ENCODE measurements at places on chromosomes 3 and 15.

GRCh38 chr3:183533412-183534132 lies 21.9 kb downstream of the KLHL6 start:
- peak; percentile 84 for ATAC-seq

GRCh38 chr15:57867970-57868798 lies 161.7 kb downstream of the POLR2M start:
- ATAC-seq = no peak

- no peak for ATAC-seq
Measured at GRCh38 chr3:111548756-111549155, 6.8 kb downstream of the CD96 start.

DNA sequence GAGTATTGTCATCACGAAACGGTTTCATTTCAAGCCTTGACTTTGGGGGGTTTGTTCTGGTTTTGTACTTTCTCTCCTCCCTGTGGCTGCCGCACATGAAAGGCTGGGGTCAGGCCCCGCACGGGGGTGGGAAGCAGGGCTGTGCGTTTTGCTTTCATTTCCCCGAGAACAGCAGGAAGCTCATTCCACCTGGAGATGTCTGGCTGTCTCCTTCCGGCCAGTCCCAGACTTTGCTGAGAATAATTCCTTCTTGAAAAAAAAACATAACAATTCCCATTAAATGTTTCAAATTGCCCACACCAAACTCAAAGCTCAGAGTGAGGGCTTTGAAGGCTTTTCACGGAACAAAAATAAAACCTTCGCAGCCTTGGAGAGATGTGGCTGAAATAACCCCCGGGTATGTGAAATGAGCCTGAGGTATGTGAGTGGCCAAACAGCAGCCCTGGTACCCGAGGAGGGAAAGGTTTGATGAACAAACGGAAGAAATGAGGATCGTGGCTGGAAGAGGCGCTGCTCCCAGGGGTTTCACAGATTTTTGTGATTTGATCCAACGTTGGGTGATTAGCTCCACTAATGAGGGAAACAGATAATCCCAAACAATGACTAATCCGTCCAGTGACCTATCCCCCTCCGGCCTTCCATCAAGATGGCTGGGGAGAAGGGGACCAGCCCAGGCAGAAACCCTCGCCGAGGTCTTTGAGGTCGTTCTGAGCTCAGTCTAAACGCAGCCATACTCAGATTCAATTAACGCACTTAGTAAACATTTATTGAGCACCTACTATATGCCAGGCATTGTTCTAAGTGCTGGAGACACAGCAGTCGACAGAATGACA lies 126.9 kb upstream of the MEF2A start:
- ATAC-seq = no peak

DNA sequence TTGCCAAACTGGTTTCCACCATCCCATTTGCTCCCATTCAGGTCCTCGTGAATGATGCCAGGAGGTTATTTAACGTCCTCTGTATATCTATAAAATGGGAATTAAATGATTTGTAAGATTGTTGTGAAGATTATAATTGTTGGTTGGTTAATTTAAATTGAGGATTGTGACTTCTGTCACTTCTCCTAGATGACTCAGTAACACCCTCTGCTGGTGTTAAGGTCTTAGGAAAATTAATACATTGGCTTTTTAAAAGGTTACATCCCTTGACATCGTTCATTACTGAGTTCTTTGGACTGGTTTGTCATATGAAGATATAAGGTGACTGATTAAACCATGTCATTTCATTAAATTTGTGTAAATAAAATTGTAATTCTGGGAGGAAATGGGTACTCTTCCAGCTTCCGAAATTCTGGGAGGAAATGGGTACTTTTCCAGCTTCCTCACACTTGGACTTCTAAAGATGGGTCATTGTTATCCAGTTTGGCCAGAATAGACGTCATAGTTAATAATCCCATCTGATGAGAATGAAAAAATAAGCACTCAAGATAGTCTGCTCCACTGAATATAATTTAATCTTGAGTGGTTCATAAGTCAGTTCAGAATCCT lies 33.3 kb upstream of the PAQR5 start:
- no peak for ATAC-seq

DNA sequence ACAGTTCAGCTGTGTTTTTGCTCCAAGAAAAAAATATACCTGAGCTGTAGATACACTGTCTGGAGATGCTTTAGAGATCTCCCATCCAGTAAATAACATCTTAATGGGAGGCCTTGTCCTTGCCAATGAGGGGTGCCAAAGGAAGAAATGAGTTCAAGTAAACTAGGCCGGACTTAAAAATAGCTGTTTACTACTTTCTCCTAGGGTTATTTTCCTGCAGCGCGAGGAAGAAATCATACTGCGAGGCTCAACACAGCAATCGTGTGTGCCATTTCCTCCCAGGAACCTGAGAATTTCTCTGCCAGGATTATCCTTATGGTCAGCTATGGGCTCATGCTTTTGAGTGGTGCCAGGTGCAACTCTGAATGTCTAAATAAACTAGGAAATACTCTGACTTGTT lies 71.9 kb downstream of the CMTM8 start:
- no peak for ATAC-seq

GRCh38 chr15:60408463-60408981 lies 10.7 kb upstream of the ANXA2 start:
- peak; percentile 81 for ATAC-seq

GRCh38 chr3:25080461-25080860 lies 347.6 kb upstream of the RARB start:
- no peak for ATAC-seq

DNA sequence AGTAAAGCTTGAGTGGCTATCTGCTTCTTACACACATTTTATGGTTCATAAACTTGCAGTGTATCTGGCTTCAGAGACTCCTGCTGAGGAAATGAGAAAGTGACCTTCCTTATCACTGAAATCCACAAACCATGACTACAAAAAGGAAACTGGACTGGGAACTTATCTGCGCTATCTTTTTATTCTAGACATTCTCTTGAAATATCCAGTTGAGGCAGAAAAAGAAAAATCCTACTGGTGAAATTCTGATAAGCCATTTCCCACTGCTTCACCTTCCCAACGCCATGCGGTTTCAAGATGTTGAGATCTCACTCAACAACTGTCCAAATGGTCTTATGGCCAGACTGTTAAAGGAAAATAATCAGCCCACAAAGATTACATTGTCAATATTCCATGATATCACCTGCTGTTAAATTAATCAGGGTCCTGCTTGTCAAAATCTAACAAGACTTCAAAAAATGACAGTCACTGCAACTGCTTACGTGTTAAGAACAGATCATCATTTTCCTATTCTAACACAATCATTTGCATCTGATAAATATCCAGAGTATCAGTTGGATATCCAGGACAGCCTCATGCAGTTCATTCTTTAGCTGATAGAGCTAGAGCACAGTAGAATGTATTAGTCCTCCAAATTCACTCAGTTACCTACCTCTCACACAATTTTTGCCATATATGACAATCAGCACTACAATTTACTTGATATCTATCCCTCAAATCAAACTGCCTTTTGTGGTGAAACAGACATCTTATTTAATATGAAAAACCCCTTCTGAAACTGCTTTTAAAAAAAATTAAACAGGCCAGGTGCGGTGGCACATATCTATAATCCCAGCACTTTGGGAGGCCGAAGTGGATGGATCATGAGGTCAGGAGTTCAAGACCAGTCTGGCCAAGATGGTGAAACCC lies 538.1 kb downstream of the MAGI1 start:
- ATAC-seq = no peak

- ATAC-seq = no peak
Measured at GRCh38 chr3:52939600-52939999, 42.3 kb upstream of the STIMATE start.

DNA sequence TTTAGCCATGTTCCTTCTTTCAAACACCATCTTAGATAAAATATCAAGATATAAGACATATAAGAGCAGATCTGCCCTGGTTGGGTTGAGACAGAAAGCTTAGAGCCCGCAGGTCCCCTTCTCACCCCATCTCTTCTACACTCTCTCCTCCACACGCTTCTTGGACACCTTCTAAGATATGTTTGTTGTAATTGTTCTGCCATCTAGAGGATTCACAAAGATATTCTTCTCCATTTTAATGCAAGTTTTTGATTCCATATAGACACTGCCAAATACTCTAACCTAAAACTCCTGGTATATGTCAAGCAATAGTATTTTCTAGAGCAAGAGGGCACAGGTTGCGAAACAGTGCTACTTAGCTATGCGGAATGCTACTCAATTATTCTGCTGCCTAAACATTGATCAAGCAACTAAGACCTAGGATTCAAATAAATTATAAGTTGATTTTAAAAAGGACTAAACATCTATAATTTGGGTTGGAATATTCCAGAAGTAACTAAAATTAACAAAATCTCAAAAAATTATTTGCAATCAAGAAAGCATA lies 6.8 kb downstream of the CHRM5 start:
- no peak for ATAC-seq

DNA sequence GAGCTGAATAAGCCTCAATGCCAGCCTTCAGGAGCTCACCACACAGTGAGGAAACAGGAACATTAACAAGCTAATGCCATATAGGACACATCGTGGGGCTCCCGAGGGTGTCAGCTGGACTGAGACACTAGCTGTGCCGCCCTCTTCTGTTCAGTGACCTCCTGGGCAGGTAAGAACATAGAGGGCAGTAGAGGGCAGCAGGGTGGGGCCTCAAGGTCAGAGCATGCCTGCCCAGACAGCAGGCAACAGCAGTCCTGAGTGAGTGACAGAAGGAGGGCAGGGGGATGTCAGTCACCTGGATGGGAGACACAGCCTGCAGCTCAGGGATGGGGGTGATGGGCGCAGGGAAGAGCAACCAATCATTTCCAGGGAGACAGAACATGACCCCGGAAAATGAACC lies 15.5 kb downstream of the NTRK3 start:
- no peak for ATAC-seq

DNA sequence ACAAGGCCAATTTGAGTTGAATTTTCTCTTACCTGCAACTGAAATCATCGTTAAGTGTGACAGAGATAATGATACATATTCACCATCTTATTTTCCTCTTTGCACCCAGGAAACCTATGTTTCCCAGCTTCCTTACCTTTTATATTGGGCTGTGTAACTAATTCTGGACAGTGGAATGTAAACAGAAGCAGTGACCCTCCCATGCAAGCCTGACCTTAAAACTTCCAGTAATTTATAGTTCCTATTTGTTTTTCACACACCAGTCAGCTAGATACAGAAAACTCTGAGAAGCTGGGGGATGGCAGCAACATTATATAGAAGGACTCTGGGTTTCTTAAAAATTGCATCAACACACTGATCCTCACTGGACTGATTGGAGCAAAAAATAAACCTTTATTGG lies 4.5 kb upstream of the ZNF280D start:
- ATAC-seq = no peak

- ATAC-seq = no peak
Measured at GRCh38 chr3:8233938-8234337, 267.7 kb upstream of the LMCD1 start.

GRCh38 chr3:130823241-130823884 lies 70.5 kb upstream of the ATP2C1 start:
- no peak for ATAC-seq

DNA sequence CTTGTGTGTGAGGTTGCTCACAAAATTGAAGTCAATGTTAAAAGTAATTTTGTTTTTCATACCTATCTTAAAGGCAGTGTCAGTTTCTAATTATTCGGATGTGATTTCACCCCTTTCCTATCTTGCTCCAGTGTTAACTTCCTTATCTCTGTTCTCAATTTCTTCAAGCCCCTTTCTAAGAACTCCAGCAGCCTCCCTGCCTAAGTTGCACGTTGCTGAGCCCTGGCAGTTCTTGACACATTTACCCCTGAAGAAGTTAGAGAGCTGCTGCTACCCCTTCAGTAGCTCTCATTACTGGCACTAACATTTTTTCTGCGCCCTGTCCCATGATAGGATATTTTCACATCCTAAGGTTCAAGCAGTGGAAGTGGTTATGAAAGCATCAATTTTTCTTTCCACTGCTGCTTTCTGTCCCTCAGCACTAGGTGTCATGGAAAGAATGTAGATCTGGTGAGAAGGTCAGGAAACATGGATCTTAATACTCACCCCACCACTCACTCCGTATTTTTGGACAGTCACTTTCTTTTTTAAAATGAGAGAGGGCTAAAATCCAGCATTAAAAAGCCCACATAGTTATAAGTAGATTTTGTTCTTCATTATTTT lies 62.9 kb downstream of the OPA1 start:
- ATAC-seq = no peak

GRCh38 chr3:151357463-151357850 lies 27.1 kb downstream of the P2RY12 start:
- ATAC-seq = no peak

- ATAC-seq = no peak
Measured at GRCh38 chr3:120637851-120638559, 41.9 kb downstream of the NDUFB4 start.

DNA sequence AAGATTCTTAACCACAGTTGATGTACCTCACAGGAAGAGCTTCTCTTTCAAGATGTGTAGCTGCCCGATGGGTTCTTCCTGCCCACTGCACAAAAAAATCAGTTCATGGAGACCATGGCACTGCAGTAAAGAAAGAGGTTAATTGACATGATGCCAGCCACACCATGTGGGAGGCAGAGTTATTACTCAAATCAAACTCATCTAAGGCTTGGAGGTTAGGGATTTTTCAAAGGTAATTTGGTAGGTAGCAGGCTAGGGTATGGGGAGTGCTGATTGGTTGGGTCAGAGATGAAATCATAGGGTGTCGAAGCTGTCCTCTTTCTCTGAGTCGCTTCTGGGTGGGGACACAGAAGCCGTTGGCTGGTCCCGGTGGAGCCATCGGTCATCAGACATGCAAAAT lies 57.4 kb upstream of the BDH1 start:
- peak; percentile 98 for ATAC-seq

DNA sequence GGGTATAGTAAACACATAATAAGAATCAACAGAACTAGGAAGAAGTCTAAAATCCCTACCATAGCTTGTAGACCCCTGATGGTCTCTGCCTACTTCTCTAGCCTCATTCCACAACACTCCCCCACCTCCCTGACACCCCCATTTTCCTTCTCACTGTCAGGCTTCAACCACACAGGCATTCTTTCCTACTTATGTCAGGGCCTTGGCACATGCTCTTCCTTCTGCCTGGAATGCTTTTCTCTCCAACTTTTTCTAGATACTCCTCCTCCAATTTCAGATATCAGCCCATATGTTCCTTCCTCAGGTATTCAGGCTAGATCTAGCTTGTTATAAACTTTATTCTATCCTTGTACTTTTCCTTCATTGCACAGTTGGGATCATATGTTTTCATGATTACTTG lies 106.0 kb upstream of the MRPL3 start:
- no peak for ATAC-seq

- ATAC-seq = peak; percentile 49
Measured at GRCh38 chr3:129112308-129113052, 9.1 kb downstream of the RAB43 start.

GRCh38 chr3:49025005-49025792 lies 3.3 kb downstream of the NDUFAF3 start:
- ATAC-seq = no peak

- no peak for ATAC-seq
Measured at GRCh38 chr3:1326546-1326945, 233.7 kb downstream of the CNTN6 start.

- no peak for ATAC-seq
Measured at GRCh38 chr3:182389071-182389815, 404.1 kb upstream of the ATP11B start.
